Hematopoietic multipotent progenitor cell (in vitro differentiated cells): ENCODE measurements at places on chromosomes 6 and 20.

DNA sequence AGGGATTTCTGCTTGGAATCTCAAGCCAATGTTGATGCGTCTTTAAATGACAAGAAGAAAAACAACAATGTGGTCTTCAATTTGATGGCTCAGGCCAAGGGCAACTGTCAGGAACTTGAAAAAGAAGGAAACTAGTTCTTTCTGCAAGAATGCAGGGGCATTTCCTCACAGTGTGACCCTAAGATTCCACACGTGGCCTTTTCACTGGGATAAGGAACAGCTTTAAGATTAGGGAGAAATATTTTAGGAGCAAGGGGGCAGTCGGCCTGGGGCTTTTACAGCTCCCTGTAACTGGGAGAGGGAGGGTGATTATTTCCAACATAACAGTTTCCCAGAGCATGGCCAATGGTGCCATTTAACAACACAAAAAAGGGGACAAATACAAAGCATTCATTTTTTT, 39.4 kb upstream of the MRPS10 start:
- no peak for DNase-seq

DNA sequence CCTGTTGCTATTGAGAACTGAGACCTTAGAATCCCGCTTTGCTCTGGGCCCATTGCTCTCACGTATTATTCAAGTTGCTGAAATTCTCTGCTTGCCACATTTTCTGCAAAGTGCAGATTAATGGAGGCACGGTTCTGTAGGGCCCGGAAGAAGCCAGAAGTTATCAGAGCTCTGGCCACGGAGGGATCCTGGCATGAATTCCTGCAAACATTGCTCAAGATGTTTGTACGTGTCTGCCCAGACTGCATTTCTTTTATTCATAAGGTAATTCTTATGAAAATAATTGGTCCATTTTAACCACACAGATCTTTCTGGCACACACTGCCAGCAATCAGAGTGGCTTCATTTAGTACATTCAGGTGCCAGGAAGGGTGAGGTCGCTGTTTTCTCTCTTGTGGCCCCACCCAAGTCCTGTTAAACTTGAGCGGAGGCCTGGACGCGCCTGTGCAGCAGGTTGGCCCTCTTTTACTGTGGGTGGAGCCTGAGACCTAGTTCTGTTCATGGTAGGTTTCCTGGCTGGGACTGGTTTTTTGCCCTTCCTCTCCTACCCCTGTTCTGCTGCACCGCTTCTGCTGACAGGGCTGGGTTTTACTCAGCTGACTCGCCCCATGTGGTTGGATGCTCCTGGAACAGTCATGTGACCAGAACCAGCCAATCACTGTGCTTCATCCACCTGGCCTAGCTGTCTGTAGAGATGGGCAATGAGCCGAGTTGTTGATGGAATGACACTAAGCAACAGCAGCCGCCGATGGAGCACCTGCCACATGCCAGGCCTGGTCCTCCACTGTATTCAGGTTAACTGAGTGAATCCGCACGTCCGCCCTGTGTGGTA, 230.2 kb downstream of the CDH4 start:
- DNase-seq, result no peak

- no peak for DNase-seq
These were observed 52.5 kb upstream of the SLC22A23 start for GRCh38 chr6:3509336-3509735.

- DNase-seq, result no peak
These were observed 27.1 kb downstream of the NCOA6 start for GRCh38 chr20:34798328-34798727.

GRCh38 chr6:19734061-19734460, 103.1 kb upstream of the ID4 start:
- no peak for DNase-seq

DNA sequence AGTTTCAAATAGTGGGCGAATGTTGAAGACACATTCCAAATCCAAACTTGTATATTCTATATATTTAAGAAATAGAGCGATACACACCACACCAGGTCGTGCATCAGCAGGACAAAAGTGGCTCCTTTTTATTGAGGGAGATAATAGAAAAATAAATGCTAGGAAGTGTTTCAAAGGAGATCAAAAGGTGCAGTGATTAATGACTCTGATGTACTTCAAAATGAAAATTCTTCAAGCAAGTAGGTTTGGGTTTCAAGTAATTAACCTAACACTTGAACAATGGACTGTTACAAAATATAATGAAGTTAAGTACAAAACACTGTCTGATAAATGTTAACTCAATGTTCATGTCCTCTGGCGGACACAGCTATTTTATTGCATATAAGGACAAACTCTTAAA, 185.9 kb downstream of the BTBD9 start:
- DNase-seq, result no peak

DNA sequence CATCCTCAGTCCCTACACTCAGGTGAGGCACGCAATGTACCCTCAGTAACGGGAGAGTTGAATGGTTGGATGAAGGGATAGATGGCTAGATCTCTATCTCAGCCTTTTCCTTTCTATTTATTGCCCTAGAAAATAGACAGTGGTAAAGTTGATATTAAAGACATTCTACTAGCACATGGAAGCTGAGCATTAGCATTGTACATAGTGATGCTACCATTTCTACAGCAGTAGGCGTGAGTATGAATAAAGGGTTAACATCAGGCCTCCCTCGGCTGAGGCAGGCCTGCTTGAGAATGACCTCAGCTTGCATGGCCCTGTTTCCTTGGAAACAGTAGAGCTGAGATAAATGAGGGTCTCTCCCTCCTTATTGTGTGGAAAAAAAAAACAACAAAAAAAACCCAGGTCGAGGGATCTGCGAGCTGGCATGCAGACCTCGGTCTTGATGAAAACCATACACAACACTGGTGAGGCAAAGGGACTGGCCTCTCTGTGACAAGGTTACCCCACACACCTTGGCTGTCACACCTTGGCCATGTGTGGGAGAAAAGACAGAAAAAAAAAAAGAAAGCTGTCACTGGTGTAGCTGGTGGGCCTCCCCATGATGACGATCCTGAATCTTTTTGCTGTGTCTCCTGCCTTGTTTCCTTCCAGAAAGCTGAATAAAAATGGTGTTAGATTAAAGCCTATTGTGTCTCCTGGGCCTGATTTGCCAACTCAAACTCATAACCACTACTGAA, 160.0 kb downstream of the HACE1 start:
- DNase-seq, result no peak

DNA sequence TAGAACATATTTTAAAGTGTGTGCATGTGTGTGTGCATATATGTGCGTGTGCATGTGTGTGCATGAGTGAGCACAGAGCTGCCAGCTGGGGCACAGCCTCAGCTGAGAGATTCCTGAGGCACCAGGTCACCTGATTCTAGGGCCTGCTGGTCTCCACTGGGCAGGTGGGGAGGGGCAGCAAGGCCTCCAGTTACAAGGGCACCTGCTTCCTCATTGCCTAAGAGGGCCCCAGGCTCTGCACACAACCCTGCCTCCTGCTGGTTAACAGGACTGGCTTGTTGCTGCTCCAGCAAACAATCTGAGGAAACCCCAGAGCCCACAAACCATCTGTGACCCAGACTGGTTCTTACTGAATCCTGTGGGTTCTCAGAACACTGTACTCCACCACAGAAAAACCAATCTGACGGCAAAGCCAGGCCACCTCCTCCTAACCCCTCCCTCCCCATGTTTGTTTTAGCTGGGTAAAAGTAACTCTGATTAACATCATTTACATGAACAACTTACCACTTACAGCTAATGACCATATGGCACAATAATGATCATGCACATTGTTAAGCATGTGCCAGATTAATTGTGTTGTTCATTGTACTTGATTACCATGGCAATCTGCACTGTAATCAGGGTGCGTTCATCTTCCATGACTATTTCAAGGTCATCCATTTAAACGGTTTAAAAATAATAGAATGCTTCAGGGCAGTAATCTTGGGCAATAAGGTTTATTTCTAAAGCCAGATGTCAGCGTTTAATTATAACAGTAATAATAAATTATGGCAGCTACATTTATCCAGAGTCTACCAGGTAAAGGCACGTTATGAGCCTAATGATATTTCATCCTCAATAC, 23.1 kb upstream of the UBE2J1 start:
- DNase-seq, result peak; percentile 91

DNA sequence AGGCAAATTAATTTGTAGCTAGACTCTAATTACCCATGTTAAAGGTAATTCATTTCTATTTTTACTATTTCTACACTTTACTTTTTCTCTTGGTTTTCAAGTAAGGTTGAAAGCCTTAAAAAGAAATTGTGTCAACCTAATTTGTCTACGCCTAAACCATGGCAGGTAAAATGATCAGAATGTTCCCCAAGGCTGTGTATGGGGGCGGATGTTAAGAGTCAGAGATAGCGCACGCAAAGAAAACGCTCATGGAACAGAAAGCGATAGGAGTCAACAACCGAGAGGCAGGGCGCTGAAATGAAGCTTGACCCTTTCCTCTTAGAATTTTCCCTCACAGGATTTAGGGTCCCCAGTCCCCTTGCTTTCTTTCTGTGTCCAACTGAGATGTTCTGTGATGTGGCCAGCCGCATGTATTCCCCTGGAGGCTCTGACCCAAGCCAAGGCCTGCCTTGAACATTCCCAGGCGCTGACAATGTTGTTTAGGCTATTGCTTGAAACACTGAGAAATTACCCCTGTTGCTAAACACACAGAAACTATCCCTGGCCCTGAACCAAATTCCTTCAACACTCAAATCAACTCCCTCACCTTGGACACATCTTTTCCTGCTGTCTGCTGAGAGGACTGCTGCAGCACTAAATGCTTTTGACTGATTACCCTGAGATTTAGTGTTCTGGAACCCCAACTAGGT, 10.9 kb downstream of the PSMB1 start:
- no peak for DNase-seq

DNA sequence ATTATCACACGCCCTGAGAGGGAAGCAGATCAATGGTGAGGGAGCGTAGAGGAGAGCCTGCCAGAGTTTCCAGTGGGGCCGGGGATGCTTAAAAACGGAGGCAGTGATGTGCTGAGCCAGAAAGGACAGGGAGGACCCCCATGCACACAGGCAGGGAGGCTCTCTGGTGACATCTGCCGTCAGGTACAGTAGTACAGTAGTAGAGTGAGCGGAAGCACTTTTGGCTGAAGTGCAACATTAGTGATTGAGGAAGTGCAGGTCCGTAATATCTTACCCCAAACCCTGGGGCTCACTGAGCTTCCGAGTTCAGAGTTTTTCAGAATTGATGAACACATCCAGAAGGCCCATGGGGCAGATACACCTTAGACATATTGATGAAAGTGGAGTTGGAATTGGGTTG, 42.1 kb downstream of the GFRA4 start:
- DNase-seq, result no peak

DNA sequence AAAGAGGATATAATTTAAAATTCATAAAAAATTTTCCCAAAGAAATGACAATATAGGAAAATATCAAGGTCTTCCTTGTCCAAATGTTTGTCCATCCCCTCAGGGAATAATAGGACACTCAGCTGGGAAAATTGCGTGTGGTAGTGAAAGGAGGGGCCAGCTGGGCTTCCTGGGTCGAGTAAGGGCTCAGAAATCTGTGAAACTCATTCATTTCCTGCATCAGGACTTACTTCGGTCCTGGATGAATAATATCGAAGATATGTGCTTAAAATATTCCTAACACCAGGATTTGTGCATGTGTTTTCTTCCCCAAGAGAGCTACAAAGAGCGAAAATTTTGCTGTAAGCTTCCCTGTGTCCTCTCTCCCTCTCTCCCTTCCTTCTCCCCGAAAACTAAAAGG, 118.2 kb upstream of the GJE1 start:
- DNase-seq, result no peak

GRCh38 chr6:90199900-90200299, 96.7 kb downstream of the BACH2 start:
- DNase-seq, result no peak

GRCh38 chr20:59784365-59784764, 149.1 kb downstream of the SYCP2 start:
- DNase-seq, result no peak

DNA sequence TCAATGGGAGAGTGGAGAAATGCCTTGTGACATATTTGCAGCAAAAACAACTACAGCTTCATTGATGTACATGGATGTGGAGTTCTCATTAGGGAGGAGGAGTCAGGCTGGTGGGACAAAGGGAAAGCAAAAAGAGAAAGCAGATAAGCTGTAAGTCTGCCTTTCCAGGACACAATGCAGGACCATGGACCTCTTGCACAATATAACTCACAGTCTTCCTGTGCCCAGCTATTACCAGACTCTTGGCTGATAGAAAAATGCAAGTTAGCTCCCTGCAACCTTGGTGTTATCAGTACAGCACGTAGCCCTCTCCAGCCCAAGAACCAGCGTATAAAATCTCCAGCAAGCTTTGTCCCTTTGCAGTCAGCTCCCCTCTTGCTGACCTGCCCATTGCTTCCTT, 232.3 kb downstream of the NFATC2 start:
- DNase-seq, result no peak

DNA sequence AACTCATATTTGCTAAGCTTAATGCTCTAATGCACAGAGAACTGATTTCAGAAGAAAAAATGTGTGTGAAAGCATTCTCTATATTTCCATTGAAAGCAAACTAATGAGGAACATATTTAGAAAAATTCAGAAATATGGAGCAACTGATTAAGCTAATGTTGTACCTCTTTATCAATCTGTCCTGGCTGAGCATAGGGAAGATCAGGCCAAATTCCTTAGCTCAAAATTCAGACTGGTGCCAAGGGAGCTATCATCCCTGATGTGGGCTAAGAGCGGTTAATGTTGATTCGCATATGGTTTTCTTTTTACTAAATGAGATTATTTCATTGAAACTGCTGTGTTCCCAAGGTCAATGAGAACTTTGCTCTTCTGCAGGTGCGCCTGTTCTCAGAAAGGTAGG, 93.9 kb upstream of the HS3ST5 start:
- no peak for DNase-seq

DNA sequence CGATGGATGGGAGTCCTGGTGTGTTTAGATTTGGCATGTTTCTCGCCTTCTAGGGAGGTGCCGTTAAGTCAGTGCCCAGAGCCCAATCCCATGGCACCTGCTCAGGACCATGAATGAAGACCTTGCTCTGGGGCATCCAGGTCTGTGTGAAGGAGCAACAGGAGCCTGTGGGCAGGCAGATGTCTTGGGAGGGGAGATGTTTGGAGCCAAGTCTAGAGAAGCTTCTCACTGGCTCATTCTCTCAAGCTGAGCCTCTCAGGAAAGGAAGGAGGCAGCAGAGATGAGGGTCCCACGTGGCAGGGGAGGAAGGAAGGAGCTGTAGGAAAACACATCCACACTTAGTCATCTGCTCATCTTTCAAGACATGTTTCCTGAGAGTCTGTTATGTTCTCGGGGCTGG, 9.5 kb upstream of the SIRPB1 start:
- DNase-seq, result no peak

GRCh38 chr6:164401871-164402270, 907.5 kb downstream of the C6orf118 start:
- DNase-seq, result no peak

GRCh38 chr6:10268611-10269310, 146.1 kb downstream of the TFAP2A start:
- no peak for DNase-seq

GRCh38 chr6:31180500-31180899, 10.0 kb upstream of the POU5F1 start:
- peak; percentile 82 for DNase-seq

GRCh38 chr6:79385893-79386292, 151.3 kb downstream of the LCA5 start:
- no peak for DNase-seq

GRCh38 chr6:119444642-119445557, 95.3 kb upstream of the MAN1A1 start:
- no peak for DNase-seq

GRCh38 chr6:163860287-163861081, 446.0 kb downstream of the QKI start:
- DNase-seq, result peak; percentile 50

GRCh38 chr20:61014491-61014890, 237.6 kb upstream of the CDH4 start:
- DNase-seq, result no peak

- no peak for DNase-seq
These were observed 35.0 kb downstream of the HUS1B start for GRCh38 chr6:621931-622330.

- no peak for DNase-seq
These were observed 72.1 kb downstream of the MAP3K5 start for GRCh38 chr6:136720045-136720770.
